ENCODE measurements at places on chromosomes 6 and 20.

DNA sequence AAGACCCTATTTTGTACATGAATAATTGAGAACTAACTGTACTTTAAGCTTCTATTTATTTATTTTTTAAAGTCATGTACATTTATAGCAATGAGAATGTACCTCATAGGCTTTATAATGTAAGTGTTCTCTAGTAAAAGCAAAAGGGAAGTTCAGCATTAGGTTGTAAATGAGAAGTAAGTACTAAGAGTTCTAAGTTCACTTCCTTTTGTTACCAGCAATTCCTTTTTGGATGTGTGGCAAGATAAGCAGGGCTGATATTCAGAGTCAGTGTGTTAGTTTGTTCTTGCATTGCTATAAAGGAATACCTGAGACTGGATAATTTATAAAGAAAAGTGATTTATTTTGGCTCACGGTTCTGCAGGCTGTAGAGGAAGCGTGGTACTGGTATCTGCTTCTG, 54.0 kb upstream of the CCN2 start:
- DNase-seq, result no peak

- DNase-seq, result no peak
Measured at GRCh38 chr6:25534942-25535631, 116.9 kb upstream of the SCGN start.

DNA sequence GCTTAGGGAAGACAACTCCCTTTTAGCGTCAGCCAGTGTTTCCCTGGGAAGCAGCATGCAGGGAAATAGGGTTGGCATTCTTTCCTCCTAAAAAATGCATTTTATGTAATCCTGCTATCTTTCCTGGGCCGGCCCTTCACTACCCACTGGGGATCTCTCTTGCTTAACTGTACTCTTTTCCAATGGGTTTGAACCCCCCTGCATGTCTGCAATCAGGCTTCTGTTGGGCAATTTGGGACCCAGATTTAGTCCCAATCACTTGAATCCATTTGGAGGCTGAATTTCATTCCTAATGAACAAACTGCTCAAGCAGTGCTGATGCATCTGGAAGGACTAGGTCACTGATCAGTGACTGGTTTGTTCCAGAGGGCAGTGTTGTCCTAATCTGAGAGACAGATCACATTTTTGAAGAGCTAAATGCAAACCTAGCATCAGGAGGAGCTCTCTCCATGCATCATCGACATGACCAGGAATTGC, 152.0 kb downstream of the TSHZ2 start:
- no peak for DNase-seq

- no peak for DNase-seq
Measured at GRCh38 chr6:48397887-48398286, 286.9 kb upstream of the PTCHD4 start.
